ENCODE measurements at places on chromosomes 12 and 14.

GRCh38 chr14:51398898-51399297 is 158.9 kb downstream of the TMX1 start:
- DNase-seq: no peak

DNA sequence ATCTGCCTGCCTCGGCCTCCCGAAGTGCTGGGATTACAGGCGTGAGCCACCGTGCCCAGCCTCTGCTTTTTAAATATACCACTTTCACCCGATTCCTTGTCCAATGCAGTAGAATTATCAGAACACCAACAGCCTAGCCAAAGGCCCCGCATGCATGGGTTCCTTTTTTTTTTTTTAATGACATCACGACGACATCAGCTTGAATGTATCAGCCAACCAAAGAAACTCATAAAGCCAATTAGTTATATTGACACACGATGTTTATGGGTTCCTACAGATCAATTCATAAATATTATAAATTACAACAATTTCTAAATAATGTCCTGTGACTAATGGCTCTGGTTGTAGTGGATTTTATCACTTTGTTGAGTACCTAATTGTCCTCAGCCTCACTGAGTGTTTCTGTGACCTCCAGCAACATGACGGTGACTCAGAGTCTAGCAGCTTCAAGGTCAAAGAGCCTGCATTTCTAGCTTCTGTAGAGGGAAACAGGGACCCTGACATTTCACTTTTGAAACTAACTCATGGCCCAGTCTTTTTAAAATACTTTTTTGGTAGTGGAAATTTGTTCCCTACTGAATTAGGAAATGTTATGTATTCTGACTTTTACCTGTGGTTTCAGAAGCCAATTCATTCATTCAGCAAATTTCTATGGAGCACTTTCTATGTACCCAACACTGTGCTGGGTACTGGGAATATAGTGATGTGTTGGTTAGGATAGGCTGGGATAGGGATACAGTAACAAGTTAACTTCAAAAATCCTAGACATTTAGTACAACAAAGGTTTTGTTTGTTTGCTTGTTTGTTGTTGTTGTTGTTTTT is 144.1 kb downstream of the SUDS3 start:
- no peak for DNase-seq

DNA sequence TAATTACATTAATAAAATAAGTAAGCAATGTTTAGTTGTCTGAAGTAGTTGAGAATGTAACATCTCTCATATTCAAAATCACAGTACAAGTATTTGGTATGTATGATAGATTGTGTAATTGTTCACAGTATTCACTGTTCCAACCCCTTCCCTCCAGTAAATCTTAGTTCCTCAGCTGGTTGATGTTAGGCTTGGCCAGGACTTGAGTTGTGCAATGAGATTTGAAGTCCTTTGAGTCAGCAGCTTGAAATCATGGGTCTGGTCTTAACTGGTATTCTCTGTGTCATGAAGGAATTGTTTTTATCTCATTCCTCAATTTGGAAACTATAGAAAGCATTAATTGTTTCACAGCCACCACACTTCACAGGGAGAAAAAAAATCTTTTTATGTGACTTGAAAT is 477.1 kb downstream of the FSCB start:
- no peak for DNase-seq

DNA sequence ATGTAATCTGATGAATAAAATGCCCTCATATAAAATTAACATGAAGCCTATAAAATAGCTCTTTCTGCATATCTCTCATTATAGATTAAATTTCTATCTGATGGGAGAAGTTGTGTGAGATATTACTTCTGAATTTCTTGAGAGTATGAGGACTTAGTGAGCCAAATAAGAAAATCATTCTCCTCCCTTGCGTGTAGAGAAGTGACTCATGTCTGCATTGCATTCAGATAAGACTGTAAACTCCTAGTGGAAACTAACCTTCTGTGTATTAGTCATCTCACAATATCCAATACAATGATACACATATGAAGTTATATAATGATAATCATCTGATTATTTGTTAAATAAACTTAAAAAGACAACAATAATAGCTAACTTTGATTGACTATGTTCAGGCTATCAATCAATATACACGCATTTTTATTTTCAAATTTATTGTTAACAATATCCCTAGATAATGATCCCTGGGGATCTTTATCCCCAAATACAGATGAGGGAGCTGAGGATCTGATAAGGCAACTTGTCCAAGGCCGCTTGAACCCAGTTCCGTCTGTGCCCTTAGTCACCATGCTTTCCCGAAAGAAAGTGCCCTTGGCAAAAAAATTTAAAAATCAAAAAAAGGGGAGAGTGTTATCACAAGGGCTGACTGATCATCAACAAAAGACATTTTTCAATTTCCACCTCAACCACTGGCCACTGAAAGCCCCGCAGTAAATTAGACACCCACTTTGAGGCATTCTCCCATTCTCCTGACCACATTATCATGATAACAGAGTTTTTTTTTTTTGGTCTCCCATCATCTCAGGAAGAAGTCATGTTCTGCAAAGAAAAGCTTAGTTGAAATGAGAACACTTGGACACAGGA is 189.2 kb upstream of the RASSF8 start:
- DNase-seq: peak; percentile 42

DNA sequence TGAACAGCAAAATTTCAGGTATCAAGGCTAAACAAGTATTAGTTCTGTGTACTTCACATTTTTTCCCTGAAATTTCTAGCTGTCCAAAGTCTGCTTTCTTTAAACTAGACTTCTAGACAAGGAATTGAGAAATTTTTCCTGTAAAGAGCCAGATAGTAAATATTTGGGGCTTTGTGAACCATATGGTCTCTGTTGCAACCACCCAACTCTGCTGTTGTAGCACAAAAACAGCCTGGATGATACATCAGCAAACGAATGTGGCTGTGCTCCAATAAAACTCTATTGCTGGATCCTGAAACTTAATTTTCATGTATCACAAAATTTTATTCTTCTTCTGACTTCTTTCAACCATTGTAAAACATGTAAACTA is 96.0 kb upstream of the SLC38A4 start:
- no peak for DNase-seq

DNA sequence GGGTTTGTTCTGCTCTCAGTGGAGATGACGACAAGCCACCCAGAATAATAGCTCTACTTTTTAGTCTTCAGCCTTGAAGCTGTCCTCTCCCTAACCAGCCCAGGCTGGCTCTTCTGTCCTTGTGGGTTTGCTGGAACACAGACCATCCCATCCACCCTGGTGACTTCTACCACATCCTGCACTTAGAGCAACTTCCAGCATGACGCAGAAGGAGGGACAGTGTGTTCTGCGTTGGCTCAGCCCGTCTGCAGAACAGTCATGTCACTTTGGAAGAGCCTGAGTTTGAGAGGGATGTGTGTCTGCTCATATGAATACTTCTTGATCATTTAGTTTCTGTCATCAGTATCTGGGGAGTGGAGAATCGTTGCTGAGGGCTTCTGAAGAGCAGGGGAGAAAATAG is 198.0 kb downstream of the CACNA1C start:
- DNase-seq: no peak

DNA sequence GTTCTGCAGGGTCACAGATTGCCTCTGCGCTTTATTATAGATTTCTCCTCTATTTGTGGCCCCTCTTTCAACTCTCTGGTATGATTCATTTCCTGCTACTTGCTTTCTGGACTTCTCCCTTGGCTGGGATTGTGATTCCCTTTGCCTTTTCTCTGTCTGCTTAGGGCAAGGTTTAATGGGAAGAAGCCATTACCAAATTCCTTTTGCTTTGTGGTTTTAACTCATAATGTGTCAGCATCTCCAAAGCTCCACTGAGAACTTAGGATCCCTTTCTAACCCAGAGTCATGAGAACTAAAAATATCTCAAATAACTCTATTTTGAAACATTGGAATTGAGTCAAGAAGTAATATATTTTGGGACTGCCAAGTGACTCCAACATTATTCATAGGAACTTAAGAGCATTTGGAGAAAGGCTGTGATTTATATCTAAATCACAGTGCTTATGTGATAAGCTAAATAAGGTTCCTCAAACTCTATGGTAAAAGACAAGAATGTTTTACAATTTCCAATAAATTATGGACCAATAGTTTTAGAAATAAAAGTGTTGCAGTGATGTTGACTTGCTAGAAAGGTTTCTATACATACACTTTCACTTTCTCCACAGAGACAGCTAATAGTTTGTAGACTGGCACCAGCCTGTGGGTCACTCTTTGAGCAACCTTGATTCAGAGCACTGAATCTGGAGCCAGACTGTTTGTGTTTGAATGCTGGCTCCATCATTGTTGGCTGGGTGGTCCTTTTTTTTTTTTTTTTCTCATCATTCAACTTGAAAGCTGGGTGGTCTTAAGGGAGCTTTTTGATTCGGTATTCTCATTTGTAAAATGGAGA is 93.9 kb downstream of the DACT1 start:
- peak; percentile 99 for DNase-seq

DNA sequence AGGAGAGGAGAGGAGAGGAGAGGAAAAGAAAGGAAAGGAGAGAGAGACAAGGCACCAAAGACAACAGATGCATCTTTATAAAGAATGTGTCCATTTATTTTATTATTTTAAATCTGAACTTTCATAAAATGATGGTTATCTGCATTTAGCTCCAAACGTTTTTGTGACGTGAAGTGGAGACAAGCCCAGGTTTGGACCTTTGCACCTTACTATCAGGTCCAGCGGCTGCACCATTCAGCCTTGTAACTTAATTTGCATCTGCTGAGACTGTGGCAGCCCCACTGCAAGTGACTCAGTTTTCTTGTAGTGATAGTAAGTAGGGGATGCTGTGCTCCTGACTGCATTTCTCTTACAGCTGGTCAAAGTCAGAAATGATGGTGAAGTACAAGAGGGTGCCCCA is 130.7 kb downstream of the NTF3 start:
- no peak for DNase-seq

- DNase-seq: no peak
Measured at GRCh38 chr14:69398818-69399210, 322 bp downstream of the SLC39A9 start.

- DNase-seq: no peak
Measured at GRCh38 chr12:131844656-131845055, 16.5 kb downstream of the MMP17 start.

- DNase-seq: no peak
Measured at GRCh38 chr12:4539167-4539870, 629 bp downstream of the RAD51AP1 start.

DNA sequence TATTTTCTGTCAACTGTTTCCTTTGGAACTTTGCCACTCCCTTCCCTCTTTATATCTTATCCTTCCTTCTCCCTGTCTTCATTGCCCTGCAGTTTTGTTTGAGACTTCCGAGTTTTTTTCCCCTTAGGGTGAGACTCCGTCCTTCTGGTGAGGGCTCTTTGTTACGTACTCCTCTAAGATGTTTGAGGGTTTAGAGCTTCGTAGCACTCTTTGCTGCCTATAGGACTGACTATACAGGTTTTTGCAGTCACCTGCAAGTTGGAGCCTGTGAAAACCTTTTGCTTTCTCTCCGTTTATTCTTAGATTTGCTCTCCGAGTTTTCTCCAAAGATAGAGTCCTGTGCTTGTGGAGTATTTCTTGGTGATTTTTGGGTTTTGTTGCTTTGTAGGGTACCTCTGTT is 41.7 kb upstream of the MYRFL start:
- DNase-seq: no peak

GRCh38 chr12:95445884-95446505 is 28.0 kb upstream of the METAP2 start:
- no peak for DNase-seq

DNA sequence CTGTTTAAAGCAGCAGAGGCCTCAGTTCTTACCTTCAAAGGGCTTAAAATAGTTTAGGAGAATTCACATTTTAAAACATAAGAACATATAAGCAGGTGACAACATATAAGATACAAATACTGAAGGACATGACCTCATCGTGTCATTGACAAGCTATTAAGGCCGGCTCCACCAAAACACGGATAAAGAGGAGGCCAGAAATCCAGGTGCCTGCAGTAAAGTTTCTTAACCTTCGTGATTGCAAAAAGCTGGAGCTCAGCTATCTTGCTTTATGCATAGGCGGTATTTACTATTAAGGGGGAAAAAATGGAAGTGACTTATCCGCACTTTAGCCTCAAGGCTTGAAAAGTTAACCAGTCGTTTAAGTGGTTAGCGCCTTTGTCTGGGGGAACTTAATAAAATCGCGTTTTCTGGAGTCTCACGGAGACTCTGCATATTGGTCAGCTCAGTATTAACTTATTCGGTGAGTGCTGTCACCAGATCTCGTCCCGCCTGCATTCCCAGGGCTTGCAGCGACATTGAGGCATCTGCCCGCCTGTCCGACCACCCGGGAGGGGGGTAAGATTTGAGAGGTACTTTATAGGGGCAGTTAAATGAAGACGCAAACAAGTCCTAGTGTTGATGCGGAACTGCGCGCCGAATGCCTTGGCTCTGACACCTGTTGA is 1.1 kb upstream of the SP1 start:
- DNase-seq: no peak

GRCh38 chr12:12180136-12180535 is 86.7 kb downstream of the LRP6 start:
- DNase-seq: no peak

GRCh38 chr12:57001448-57001906 is 4.9 kb downstream of the ZBTB39 start:
- no peak for DNase-seq

GRCh38 chr12:88339966-88340365 is 197.9 kb downstream of the TMTC3 start:
- no peak for DNase-seq

DNA sequence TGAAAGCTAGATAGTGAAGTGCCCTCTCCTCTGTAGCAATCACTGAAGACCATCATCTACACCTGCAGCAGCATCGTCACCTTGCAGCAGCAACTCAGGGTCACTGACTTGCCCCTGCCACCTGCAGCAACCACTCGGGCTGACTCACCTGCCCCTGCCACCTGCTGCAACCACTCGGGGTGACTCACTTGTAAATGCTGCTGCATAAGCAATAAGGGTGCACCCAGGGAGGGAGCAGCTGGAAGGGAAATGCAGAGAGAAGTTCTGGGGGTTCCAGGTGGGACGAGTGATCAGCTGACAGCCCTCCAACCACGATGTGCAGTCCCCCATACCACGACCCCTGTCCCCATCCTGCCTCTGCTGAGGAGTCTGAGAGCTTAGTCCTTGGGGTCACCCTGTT is 357.1 kb upstream of the SFSWAP start:
- DNase-seq: no peak

GRCh38 chr14:54599966-54600716 is 33.2 kb downstream of the SAMD4A start:
- no peak for DNase-seq

- DNase-seq: no peak
Measured at GRCh38 chr12:98999559-98999958, 354.5 kb downstream of the APAF1 start.

- no peak for DNase-seq
Measured at GRCh38 chr14:65961004-65961403, 525.2 kb upstream of the CCDC196 start.

- no peak for DNase-seq
Measured at GRCh38 chr14:64447876-64448670, 17.2 kb upstream of the AKAP5 start.

DNA sequence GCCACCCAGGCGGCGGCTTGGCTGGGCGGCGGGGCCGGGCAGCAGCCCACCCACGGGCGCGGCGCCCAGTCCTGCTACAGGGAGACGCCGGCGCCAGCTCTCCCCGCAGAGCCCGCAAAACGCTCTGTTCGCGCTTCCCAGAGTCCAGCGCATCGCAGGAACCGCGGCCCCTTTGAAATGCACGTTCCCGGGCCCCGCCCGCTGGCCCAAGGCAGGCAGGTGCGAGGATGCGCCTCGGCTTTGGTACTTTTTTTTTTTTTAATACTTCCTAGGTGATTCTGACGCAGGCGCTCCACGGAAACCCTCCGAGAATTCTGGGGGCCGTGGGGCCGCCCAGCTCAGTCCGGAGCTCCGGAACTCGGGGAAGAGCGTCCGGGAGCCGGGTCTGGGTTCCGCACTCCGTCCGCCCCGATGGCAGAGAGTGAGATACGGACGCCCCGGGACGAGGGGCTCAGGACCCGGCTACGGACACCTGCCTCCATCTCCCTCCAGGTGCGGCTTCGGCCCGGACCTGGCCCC is 483 bp downstream of the POC1B start:
- no peak for DNase-seq

Data from astrocyte of the cerebellum (primary cell).